Stimulated activated CD4-positive, alpha-beta T cell treated with anti-CD3 and anti-CD28 coated beads, Interleukin-4, amount 100 ng/mL, for 1 hour (primary cell): ENCODE measurements at places on chromosomes 3 and 15.

- no peak for DNase-seq
These were observed 65.9 kb upstream of the RARB start for GRCh38 chr3:25362118-25362517.

GRCh38 chr15:88049506-88049905 lies 207.0 kb downstream of the NTRK3 start:
- DNase-seq, result no peak

- no peak for DNase-seq
These were observed 17.5 kb upstream of the CPNE9 start for GRCh38 chr3:9686050-9686550.

GRCh38 chr15:75662823-75663519 lies 15.3 kb downstream of the SNX33 start:
- no peak for DNase-seq

- no peak for DNase-seq
These were observed 65.6 kb downstream of the SUMF1 start for GRCh38 chr3:4401441-4401840.

DNA sequence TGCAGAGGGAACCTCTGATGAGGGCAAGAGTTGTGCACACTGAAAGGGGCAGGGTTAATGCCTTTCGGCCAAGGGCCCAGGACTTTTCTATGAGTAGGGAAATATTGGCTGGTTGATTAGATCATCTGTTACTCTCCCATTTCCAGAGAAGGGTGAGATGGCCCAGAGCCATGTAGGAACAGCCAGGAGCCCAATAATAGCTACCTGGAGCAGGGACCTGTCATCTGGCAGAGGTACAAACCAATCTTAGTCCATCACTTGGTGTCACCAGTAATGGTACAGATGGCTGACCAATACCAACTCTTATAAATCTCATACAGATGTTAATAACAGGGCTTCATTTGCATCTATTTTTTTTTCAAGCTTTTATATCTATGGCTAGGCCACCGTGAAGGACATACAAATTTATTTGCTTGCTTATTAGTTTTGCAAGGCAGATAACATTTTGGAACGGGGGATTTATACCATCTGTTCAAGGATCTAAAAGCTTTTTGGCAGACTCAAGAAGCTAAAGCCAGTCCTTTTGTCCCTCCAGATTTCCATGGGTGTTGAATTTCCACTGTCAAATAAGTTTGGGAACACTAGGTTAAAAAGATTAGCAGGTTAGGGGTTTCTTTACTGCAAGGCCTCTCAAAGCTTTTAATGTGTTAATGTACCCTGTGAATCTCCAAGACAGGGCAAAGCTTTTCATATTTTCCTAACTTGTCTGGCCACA lies 79.3 kb downstream of the TNIK start:
- no peak for DNase-seq

- no peak for DNase-seq
These were observed 32.9 kb downstream of the CERS3 start for GRCh38 chr15:100495861-100496260.

- DNase-seq, result no peak
These were observed 148.8 kb upstream of the GADL1 start for GRCh38 chr3:31043184-31043819.

GRCh38 chr3:131503320-131503635 lies 507 bp upstream of the MRPL3 start:
- no peak for DNase-seq

DNA sequence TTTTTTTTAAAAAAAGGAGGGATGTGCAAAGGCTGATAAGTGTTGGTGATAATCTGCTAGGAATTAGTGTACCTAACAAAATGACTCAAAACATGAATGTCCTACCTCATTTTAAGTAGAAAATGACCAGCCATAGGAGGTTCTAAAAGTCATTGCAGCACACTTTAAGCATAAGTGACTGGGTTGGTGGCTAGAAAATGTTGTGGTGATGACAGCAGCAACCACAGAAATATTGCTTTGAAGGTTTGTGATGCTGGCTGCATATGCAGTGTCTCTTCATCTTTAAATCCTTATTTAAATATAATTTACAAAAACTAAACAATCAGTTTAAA lies 55.2 kb downstream of the CMSS1 start:
- no peak for DNase-seq

DNA sequence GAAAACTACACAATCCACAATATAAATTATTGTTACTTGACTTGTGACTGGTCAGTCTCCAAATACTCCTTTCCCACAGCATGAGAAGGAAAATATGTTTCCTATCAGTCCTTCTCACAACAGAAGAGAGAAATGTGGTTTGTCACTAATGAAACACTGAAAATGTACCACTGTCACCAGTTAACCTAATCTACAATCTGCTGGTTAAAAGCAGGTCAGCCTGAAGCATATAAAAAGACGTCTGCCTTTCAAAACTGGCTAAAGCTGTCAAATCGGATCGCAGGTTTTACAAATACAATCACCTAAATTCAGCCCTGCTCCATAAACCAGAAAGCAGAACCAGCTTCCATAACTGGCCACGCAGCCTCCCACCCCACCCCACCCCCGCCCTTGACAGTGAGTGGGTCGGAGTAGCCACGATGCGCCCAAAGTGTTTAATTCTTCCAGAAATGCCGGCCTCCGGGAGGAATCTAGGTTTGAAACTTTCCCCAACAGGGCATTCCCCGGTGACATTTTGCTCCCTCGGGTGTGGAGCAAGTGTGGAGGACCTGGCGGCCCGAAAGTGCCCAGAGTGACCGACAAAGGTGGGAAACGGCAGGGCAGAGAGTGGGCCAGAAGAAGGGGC lies 682 bp downstream of the ETFA start:
- no peak for DNase-seq

DNA sequence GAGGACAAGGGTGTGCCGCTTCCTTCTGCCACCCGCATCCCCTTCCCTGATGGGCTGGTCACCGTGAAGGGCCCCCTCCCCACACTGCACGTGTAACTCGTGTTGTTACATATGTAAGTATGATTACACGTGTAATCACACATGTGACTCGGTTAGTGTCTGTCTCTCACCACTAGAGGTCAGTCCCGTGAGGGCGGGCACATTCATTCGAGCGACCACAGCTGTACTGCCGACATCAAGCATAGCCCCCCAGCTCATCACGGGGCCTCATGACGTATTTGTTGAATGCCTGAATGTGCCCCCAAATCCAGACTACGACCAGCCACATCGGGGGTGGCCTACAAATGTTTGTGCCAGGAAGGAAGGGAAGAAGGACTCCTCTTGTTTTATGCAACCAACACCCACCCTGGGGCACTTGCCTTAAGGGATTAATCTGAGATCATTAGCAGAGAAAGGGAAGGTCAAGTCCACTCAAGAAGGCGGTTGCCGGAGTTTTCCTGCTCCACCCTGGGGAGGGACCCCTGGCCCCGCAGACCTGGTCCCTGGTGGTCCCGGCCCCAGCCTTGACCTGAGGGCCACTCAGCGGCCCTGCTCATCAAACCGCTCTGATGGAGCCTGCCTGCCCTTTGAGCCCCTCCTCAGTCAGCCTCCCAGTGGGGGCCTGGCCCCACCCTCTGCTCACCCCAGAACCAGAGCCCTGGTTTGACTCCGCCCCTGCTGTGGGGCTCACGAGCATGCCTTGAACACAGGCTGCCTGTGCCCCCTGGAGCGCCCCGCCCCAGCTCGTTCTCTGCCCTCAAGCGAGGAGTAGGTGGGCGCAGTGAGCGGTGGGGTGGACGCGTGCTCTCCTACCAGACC lies 52.8 kb downstream of the RGMA start:
- DNase-seq, result peak; percentile 44

GRCh38 chr15:45637552-45638033 lies 2.8 kb downstream of the SQOR start:
- DNase-seq, result peak; percentile 44

GRCh38 chr3:127552038-127552437 lies 38.5 kb downstream of the TPRA1 start:
- no peak for DNase-seq

DNA sequence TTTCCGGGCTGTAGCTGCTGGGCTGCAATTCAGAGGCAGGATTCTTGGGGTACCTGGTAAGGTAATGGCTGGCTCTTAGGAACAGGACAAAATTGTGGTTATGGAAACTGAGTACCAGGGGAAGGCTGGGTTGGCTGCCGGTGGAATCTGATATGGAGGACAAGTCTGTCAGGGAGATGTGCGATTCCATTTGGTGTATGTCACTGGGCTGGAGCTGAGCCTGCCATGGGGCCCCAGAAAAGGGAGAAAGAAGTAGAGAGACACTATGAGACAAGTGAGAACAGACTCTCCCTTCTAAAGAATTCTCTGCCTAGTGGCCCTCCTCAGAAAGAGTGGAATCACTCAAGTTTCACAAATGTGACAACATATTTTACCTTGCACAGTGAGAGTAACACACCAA lies 368.2 kb upstream of the ROPN1 start:
- no peak for DNase-seq
